ENCODE measurements at places on chromosomes 3 and 15. TPM values are rescaled to one million over a fixed set of nuclear protein-coding genes. Genes with fewer than 3 reads are reported as not detected.

- DNase-seq = no peak
Observed at GRCh38 chr3:72128921-72129320, 344.0 kb upstream of the PROK2 start.

GRCh38 chr3:55720614-55721013 lies 233.5 kb upstream of the WNT5A start:
- no peak for DNase-seq

- DNase-seq = no peak
Observed at GRCh38 chr15:62946940-62947339, 95.6 kb upstream of the TPM1 start.

- peak; percentile 58 for DNase-seq
Observed at GRCh38 chr15:67164811-67165253, 89.6 kb downstream of the AAGAB start.

DNA sequence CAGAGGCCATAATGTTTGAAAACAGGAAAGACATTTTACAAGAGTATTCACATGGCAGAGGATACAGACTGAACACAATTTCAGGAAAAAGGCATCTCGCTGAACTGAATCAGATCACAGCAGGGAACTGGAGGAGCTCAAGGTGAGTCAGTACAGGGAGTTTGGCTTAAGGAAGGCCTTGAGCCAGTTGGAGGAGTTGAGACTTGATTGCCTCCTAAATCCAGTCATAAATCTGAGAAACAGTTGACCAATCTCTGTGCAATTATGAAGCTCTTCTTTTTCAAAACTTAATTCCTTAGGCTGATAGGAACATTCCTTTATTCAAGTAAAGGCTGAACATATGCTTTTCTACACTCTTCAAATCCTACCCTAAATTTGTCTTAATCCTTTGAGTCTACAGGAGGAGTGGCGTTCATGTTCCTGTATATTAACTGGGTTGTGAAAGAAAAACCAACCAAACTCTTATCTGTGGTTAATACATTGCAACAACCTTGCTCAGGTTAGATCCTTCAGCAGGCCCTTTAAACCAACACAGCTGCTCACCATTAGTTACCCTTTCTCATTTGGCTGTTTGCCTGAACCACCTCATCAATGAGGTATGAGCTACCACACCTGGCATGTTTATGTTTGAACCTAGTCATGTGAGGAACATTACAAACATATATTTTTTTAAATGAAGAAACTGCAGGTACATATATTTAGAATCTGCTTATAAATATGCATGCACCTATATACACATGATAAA lies 404.1 kb upstream of the ATP11B start:
- no peak for DNase-seq

DNA sequence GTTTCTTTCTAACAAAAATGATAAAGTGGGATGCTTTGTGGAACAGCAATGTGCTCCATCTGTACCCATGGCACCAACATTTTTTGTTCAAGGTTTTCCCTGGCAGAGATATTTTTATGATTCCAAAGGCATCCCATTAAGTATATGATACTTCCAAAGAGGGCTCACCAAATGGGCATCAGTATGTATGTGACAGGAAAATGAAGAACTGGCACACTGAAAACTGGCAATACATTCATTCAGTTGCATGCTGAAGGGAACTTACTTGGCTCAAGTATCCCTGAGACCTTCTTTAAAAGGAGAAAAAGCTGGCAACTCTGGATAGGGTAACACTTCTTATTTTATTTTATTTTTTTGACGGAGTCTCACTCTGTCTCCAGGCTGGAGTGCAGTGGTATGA lies 249.8 kb downstream of the IL20RB start:
- DNase-seq = no peak

- DNase-seq = no peak
Observed at GRCh38 chr15:27701956-27702355, 397.2 kb downstream of the OCA2 start.

DNA sequence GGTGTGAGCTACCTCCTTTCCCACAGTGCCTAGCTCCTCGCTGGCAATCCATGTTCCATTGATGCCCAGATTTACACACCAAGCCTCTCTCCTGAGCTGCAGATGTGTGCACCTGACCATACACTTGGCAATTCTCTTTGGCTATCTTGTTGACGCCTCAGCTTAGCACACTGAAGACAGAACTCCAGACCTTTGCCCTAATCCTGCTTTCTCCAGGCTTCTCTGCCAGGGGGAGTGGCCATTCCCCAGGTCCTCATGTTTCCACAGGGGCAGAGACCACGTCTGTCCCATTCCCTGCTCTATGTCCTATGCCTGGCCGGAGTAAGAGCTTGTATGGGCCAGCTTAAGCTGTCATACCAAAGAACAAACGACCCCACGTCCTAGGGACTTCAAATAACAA lies 30.2 kb upstream of the ALDH1L1 start:
- DNase-seq = no peak

- DNase-seq = no peak
Observed at GRCh38 chr3:7977245-7978086, 524.2 kb upstream of the LMCD1 start.

DNA sequence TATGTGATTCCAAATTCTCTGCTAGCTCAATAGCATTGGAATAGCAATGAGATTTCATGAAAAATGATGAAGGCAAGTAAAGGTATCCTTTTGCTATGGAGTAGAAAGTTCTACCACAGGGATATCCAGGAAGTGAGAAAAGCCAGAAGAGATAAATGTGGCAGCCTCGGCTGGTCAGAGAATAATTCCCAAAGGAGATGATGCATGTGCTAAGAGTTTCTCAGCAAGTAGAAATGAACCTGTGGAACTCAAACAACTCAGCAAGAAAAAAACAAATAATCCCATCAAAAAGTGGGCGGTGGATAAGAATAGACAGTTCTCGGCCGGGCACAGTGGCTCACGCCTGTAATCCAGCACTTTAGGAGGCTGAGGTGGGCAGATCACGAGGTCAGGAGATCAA lies 38.2 kb downstream of the ALS2CL start:
- no peak for DNase-seq

DNA sequence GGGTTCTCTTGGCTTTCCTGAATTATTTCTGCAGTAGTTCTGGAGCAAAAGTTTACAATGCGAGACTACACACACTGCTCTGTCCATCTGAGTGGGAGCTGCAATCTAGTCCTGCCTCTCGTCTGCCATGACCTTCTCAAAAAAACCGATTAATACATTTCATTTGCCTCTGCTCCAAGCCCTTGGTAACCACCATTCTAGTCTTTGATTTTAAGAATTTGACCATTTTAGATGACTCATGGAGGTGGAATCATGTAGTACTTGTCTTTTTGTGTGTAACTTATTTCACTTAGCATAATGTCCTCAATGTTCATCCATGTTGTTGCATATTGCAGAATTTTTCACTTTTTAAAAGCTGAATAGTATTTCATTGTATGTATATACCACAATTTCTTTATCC lies 356.9 kb downstream of the SV2B start:
- no peak for DNase-seq

- no peak for DNase-seq
Observed at GRCh38 chr3:17514597-17514996, 227.8 kb downstream of the TBC1D5 start.

- DNase-seq = no peak
Observed at GRCh38 chr15:100588638-100589242, 13.2 kb downstream of the LINS1 start.

DNA sequence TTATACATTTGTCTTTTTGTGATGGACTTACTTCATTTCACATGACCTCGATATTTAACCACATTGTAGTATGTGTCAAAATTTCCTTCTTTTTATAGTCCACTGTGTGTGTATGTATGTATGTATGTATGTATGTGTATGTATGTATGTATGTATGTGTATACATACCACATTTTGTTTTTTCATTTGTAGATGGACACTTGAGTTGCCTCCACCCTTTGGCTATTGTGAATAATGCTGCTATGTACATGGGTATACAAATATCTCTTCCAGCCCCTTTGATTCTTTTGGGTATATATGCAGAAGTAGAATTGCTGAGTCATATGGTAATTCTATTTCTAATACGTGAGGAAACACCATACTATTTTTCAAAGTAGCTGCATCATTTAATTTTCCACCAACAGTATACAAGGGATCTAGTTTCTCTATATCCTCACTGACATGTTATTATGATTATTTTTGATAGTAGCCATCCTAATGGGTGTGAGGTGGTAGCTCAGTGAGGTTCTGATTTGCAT lies 228.2 kb downstream of the OPA1 start:
- no peak for DNase-seq

GRCh38 chr15:55694652-55695150 lies 48.3 kb downstream of the PRTG start:
- DNase-seq = no peak

- DNase-seq = no peak
Observed at GRCh38 chr15:100859970-100860828, 19.4 kb upstream of the ALDH1A3 start.

DNA sequence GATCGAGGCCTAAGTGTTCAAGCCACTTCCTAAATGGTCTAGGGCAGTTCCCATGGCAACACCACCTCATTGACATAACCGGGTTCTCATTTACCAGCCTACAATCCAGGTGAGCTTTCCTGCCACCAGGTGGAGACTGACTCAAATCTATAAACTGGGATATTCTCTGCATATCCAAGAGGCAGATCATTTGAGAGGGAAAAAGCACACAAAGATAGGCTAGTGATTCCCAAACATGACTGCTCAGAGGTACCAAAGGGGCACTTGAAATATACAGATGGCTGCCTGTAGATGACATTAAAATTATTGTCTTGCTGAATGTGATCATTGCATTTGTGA lies 141.3 kb upstream of the PROK2 start:
- no peak for DNase-seq

- peak; percentile 73 for DNase-seq
Observed at GRCh38 chr3:46812237-46812791, 50.9 kb downstream of the MYL3 start.

ZNF860 gene
- 0.89 TPM for total RNA-seq

MYRIP gene
- total RNA-seq = 8.4 TPM

KNG1 gene
- total RNA-seq = not detected

RMDN3 gene
- 38.3 TPM for total RNA-seq

KLHL40 gene
- 0.13 TPM for total RNA-seq

TMEM266 gene
- 0.22 TPM for total RNA-seq
